ENCODE measurements at places on chromosomes 3 and 15. TPM values are rescaled to one million over a fixed set of nuclear protein-coding genes. Genes with fewer than 3 reads are reported as not detected.

CCNL1 gene
- 138 TPM for total RNA-seq

SHC4 gene
- 2.2 TPM for total RNA-seq

MAPKBP1 gene
- 12.7 TPM for total RNA-seq

LZTFL1 gene
- 24.1 TPM for total RNA-seq

NOX5 gene
- total RNA-seq: 0.27 TPM

Data from fibroblast of the aortic adventitia (primary cell).